Ovary (tissue), 10 donors: ENCODE measurements at places on chromosomes 6 and 20. TPM values are rescaled to one million over a fixed set of nuclear protein-coding genes. Genes with fewer than 3 reads are reported as not detected.

The TBXT gene
- polyA plus RNA-seq, result not detected

The TNNC2 gene
- polyA plus RNA-seq, result 3.6 TPM

The FUCA2 gene
- 68.1 TPM for polyA plus RNA-seq

The EFCAB8 gene
- not detected for polyA plus RNA-seq

The MYH7B gene
- 0.30 TPM for polyA plus RNA-seq

The EYA2 gene
- 0.54 TPM for polyA plus RNA-seq

The ADGRF1 gene
- polyA plus RNA-seq, result not detected

The PIGT gene
- 68.1 TPM for polyA plus RNA-seq

The GSTA4 gene
- 45.6 TPM for polyA plus RNA-seq

The HSP90AB1 gene
- polyA plus RNA-seq, result 972 TPM

The C6orf89 gene
- 32.9 TPM for polyA plus RNA-seq

The PDE10A gene
- 5.9 TPM for polyA plus RNA-seq

The CRIP3 gene
- 1.8 TPM for polyA plus RNA-seq

The ANGPT4 gene
- polyA plus RNA-seq, result 3.7 TPM

The SUMO4 gene
- polyA plus RNA-seq, result 0.11 TPM

The LCA5 gene
- 4.9 TPM for polyA plus RNA-seq

The PRDM13 gene
- 0.02 TPM for polyA plus RNA-seq

The BMP6 gene
- polyA plus RNA-seq, result 28.1 TPM

The CBLN4 gene
- 3.7 TPM for polyA plus RNA-seq

The NTSR1 gene
- polyA plus RNA-seq, result 0.05 TPM

The TMEM74B gene
- polyA plus RNA-seq, result 0.99 TPM

The C6orf52 gene
- 1.5 TPM for polyA plus RNA-seq

The SNHG17 gene
- 22.8 TPM for polyA plus RNA-seq

The RCAN2 gene
- polyA plus RNA-seq, result 75.3 TPM

The GSTA1 gene
- polyA plus RNA-seq, result 107 TPM

The TREM1 gene
- 0.36 TPM for polyA plus RNA-seq

The ARMH2 gene
- not detected for polyA plus RNA-seq

The OSBPL2 gene
- polyA plus RNA-seq, result 14.2 TPM

The CNR1 gene
- 0.80 TPM for polyA plus RNA-seq

The TMEM151B gene
- not detected for polyA plus RNA-seq

The GGT7 gene
- polyA plus RNA-seq, result 15.5 TPM

The PNRC1 gene
- 239 TPM for polyA plus RNA-seq

The PPP1R10 gene
- 34.7 TPM for polyA plus RNA-seq

The BANF2 gene
- not detected for polyA plus RNA-seq

The PI16 gene
- polyA plus RNA-seq, result 43.1 TPM

The KCNQ2 gene
- not detected for polyA plus RNA-seq

The SNX9 gene
- polyA plus RNA-seq, result 48.0 TPM

The ACTL10 gene
- polyA plus RNA-seq, result not detected

The TCP11 gene
- polyA plus RNA-seq, result 0.50 TPM

The COX4I2 gene
- polyA plus RNA-seq, result 3.5 TPM

The NRN1 gene
- polyA plus RNA-seq, result 9.4 TPM

The LTA gene
- 0.17 TPM for polyA plus RNA-seq

The B3GAT2 gene
- 0.04 TPM for polyA plus RNA-seq

The OGFRL1 gene
- polyA plus RNA-seq, result 9.0 TPM

The CTCFL gene
- polyA plus RNA-seq, result 0.07 TPM

The C20orf202 gene
- 0.22 TPM for polyA plus RNA-seq

The IGF2R gene
- polyA plus RNA-seq, result 116 TPM

The TEAD3 gene
- 27.1 TPM for polyA plus RNA-seq

The SCUBE3 gene
- 3.1 TPM for polyA plus RNA-seq
